Right forelimb (tissue), 1 donor: ENCODE measurements at places on chromosomes 16 and 17.

GRCh38 chr16:23538919-23539278 is 18.3 kb downstream of the EARS2 start:
- no peak for DNase-seq

DNA sequence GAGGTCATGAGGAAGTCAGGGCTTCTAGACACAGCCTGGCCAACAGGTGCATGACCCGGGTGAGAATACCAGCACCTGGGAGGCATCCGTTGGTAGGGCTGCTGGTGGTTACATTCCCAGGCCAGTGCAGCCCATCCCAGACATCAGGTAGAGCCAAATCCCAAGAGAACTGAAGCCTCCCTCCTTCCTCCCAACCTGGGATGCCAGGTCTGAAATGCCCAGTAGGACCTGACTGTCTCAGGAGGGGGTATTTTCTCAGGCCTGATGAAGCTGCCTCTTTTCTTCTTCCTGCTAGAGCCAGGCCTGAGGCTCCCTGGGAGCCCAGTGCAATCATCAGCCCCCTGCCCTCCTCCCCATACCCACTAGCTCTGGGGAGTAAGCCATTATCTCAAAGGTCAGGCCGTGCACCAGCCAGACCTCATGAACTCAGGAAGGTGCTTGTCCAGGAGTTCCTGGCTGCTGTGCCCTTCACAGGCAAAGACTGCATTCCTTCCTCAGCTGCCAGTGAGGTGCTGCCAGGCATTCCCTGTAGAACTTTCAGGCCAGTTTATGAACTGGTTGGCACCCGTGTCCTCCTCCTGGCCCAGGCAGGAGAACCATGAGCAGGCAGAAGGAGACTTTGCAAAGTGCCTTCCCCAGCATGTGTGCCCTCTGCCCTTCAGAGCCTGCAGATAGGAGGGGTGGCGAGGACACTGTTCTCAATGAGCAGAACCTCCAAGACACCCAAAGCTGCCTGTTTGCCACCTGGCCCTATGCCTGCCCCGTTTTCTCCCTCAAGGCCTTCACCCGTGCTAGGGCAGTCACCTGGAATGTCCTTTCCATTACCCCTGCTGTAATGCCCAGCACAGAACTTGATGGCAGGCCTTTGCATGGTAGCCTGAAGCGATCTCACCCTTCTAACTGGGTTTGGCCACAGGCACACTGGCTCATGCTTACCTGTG is 7.6 kb downstream of the TBX2 start:
- peak; percentile 43 for DNase-seq

GRCh38 chr16:5432166-5432565 is 334.6 kb upstream of the EEF2KMT start:
- DNase-seq, result no peak

GRCh38 chr17:76104896-76105231 is 1.3 kb upstream of the EXOC7 start:
- DNase-seq, result no peak

- no peak for DNase-seq
Measured at GRCh38 chr16:54930869-54931119, 129 bp downstream of the IRX5 start.

DNA sequence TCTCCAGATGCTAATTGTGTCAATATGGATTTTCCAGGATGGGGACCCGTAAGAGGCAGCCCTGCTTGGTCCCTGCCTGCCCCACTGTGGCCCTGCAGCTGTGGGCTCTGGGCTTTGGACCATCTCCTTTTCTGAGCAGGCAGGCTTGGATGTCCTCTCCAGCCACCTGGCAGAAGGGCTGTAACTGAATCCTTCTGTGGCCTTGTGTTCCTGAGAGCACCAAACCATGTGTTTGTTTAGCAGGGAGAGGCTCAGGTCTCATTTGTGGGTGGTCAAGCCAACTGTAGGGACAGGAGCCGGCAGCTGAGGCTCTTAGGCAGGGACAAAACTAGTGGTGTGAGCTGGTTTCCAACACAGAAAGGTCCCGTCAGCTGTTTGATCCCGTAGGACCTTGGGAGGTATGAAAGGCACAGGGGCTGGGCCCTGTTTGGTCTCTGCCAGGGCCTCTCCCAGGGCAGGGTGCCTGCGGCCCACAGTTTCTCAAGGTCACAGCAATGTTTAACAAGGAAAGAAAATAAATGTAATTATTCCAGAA is 18.5 kb downstream of the SEC14L5 start:
- DNase-seq, result no peak

GRCh38 chr17:27240086-27240801 is 53.7 kb upstream of the WSB1 start:
- no peak for DNase-seq

- no peak for DNase-seq
Measured at GRCh38 chr16:21653571-21653970, 1.2 kb upstream of the IGSF6 start.

DNA sequence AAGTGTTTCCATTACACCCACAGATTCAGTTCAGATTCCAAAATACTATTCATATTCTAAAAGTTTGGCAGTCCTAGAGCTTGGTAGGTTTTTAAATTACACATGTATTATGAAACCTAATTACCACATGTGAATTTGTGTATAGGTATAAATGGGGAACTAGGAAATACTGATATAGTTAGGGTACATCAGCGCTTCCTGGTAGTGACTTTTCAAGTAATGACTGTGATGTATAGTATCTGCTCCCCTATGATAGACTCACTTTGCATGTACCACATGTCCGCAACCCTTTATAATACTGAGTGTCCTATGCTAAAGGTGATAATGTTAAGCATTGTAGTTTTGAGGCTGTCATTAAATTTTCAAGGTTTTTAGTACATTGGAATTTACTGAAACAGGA is 22.9 kb downstream of the CDK12 start:
- DNase-seq, result no peak

GRCh38 chr17:5705876-5706576 is 121.7 kb upstream of the NLRP1 start:
- DNase-seq, result no peak

GRCh38 chr16:86850670-86851069 is 272.3 kb downstream of the FOXL1 start:
- DNase-seq, result no peak

- DNase-seq, result no peak
Measured at GRCh38 chr16:83955218-83956130, 2.4 kb downstream of the OSGIN1 start.

DNA sequence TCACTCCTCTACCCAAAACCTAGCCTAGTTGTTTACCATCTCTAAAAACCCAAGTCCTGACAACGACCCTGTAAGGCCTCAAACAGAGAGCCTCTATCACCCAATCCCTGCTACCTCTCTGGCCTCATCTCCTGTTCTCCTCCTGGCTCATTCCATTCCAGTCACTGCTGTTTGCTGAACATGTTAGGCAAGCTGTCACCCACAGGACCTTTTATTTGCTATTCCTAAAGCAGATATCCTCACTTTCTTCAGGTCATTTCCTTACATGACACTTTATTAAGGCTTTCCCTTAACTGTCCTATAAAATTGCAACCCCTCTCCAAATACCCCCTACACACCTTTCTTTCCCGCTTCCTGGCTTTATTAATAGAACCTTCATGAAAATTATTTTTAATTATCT is 85.1 kb downstream of the KANSL1 start:
- no peak for DNase-seq

GRCh38 chr17:71505200-71505599 is 615.6 kb upstream of the SOX9 start:
- DNase-seq, result no peak

- DNase-seq, result no peak
Measured at GRCh38 chr16:3689731-3690130, 27.6 kb downstream of the TRAP1 start.

- no peak for DNase-seq
Measured at GRCh38 chr17:4986403-4986802, 1.1 kb downstream of the CAMTA2 start.

GRCh38 chr17:8857919-8858318 is 9.6 kb downstream of the PIK3R6 start:
- DNase-seq, result no peak

GRCh38 chr17:33964344-33964979 is 290.6 kb upstream of the CCL2 start:
- DNase-seq, result no peak

GRCh38 chr17:19409509-19409908 is 1.5 kb upstream of the RNF112 start:
- no peak for DNase-seq

GRCh38 chr17:330993-331701 is 21.5 kb downstream of the RPH3AL start:
- DNase-seq, result no peak

DNA sequence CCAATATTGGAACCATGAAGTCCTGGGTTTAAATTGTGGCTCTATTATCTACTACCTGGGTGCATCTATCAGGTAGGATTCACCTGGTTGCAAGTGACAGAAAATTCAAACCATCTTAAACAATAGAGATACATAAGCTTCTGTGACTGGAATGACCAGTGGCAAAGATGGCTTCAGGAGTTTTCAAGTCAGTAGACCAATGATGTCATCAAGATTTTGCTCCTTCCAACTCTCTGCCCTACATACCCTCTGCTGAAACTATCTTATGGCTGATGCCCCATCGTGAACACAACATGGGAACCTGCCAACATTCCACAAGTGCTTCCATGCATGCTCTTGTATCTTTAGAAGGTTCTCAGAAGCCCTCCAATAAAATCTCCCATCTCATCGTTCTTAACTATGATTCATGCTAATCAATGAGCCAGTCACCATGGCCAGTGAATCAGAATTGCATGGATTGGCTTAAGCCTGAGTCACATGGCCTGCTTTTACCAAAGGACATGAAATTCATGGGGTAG is 180.9 kb downstream of the GRIN2A start:
- DNase-seq, result no peak

- no peak for DNase-seq
Measured at GRCh38 chr16:87829988-87830672, 39.2 kb downstream of the SLC7A5 start.

DNA sequence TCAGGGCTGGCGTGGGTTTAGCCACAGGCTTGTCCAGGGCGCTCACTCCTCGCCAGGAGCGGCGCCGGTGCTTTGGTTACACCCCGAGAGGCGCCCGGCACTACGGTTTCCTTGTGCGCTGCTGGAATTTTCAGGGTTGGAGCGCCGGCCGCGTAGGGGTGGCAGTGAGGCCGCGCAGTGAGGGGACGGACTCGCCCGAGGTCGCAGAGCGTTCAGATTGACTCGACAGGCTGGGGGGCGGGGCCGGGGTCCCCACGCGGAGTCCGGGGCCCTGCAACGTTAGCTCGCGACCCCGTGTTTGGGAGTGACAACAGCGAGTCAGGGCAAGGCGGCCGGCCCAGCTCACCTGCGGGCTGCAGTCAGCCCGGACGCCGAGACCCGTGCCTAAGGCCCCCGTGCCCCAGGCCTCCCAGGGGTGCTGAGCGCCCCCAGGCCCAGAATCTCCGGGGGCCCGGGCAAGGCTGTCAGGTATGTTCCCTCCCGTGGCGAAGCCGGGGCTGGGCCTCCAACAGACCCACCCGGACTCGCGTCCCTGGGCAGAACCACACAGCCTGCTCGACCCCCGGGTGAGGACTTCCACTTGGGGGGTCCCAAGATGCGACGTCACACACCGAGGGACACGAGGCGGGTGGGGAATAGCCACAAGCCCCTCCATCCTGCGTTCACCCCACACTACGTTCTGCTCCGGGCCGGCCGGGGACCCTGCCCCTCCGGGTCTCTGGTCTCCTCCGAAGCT is 1.3 kb upstream of the ACTG1 start:
- peak; percentile 76 for DNase-seq
